ENCODE measurements at places on chromosomes 6 and 20.

GRCh38 chr20:4113615-4114603 lies 98.6 kb upstream of the RNF24 start:
- DNase-seq, result no peak

DNA sequence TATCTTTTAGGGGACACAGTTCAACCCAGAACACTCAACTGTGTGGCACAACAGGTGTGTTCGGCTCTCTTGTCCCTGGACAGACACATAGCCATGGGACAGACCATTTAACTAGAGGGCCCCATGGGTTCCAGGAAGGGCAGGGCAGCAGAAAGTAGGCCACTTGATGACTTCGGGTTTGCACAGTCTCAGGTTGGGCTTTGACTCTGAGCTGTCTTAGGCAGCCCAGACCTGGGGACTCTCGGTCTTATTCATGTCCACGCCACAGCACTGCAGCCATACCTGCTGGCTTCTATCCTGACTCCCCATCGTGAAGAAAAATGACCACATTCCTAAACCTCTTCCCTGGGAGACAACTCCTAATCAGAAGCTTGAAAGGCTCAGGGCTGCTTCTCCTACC lies 146.1 kb upstream of the AKAP12 start:
- no peak for DNase-seq

GRCh38 chr6:119671105-119671504 lies 321.5 kb upstream of the MAN1A1 start:
- no peak for DNase-seq

- peak; percentile 78 for DNase-seq
Observed at GRCh38 chr6:35688605-35689322, at the start of gene FKBP5. FKBP5 (minus strand) TSS chr6:35688915; CDS start chr6:35642824, 46,091 bp downstream.

DNA sequence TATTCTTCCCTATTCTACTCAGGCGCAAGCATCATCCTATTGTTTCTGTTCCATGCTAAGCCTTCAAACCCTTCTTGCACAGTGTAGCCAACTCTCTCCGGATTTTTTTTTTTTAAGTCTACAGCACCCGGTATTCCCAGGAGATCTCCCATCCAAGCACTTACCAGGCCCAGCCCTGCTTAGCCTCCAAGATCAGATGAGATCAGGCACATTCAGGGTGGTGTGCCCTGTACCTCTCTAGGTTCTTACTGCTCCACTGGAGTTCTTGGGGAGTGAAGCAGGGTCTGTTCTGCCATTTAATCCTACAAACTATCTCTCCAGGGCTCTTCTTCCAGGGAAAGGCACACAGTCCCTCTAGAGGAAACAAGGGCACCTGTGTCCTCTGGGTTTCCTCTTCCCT lies 14.9 kb upstream of the NUP153 start:
- DNase-seq, result peak; percentile 35

DNA sequence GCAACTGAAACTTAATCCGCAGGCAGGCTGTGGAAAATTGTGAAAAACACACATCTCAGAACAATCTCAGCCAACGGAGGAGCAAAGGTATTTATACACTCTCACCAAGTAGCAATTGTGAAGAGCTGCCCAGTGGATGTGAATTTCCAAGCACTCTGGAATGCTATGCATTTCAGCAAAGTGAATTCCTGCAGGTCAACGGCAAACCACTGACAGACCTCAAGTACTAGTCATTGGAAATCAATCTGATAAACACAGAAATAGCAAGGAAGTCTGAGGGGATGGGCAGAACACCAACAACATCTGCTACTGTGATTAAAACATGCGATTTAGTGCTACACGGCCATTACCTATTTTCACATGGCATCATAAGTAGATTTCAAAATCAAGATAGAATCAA lies 429.1 kb downstream of the HTR1B start:
- DNase-seq, result no peak

GRCh38 chr6:143578054-143578453 lies 66.5 kb upstream of the FUCA2 start:
- peak; percentile 1 for DNase-seq

- no peak for DNase-seq
Observed at GRCh38 chr6:34489207-34489805, 23.4 kb downstream of the PACSIN1 start.

- DNase-seq, result no peak
Observed at GRCh38 chr6:131995917-131996316, 44.7 kb upstream of the CCN2 start.

DNA sequence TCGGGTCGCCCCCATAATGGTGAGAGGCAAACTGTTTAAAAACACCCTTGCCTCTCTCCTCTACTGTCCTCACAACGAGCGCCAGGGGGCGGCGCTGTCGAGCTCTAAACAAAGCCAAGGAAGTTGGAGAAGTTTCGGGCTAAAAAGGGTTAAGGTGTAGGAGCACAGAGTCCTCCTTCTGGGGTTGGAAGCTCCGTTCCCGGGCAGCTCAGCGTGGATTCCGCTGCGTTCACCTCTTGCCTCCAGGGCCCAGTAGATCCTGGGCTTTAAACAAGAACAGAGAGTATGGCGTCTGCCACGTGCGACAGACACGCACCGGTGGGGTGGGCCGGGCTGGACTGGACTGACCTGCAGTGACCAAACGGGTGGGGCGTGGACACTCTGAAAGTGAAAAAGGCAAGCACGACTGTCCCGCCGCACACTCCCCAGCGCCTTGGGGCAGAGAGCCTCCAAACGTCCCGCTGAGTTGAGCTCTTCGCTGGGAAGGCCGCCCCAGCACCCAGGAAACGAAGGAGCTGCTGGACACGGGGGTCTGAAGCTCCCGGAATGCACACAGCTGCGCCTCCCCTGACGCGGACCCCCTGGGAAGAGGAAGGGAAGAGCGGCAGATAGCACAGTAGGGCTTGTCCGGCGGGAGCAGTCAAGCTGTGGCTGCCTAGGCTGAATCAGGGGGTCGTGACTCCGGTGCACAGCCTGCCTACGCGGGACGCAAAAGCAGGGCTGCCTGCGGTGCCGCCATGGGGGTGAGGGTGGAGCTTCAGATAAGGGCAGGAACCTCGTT lies 1.6 kb upstream of the THBD start:
- no peak for DNase-seq

DNA sequence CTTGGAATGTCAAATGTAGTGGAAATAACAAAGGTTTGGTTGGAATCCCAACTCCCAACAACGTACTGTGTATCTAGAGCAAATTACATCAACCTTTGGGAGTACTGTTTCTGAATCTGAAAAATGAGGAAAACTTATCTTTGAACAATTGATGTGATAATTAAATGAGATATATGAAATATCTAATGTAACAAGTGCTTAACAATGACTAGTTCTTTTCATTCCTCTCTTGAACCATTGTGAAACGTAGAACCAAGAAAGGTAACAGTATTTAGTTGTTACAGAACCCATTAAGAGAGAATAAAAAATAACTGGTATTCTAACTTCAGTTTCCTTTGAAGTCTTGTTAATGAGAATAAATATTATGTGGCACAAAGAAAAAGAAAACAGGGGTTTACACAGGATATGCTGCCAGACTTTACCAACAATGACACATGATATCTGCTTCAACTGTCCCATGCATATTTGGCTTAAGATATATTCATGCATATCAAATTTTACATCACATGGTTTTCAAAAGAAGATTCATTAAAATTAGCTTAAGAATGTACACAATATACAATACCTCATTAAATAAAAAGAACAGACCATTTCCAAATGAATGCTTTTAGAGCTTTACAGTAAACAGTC lies 111.8 kb downstream of the ATG5 start:
- DNase-seq, result no peak

DNA sequence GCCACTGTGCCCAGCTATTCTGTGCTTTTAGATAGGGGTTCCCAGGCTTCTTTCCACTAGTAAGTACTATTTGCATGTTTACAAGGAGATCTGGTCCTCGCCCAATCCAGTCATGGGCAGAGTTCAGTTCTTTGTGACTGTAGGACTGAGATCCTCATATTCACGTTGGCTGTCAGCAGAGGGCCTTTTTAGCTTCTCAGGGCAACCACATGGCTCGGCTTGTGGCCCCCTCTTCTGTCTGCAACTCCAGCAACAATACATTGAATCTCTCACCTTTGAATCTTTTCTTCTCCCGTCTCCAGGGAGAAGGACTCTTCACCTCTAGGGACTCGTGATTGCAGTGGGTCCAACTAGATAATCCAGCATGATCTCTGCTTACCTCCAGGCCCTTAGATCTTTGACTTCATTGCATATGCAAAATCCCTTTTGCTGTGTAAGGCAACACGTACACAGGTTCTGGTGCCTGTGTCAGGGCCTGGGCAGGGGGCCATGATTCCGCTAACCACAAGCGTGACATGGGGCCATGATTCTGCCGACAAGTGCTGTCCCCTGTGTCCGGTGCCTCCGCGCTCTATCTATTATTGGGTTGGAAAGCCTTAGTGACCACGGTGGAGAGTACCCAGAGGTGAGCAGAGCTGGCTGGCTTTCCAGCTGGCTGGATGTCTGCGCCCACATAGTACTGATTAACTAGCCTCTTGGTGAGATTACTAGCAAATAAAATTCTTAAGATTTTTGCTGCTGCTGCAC lies 5.1 kb downstream of the CCR6 start:
- no peak for DNase-seq

GRCh38 chr20:23966298-23966697 lies 22.3 kb downstream of the GGTLC1 start:
- DNase-seq, result no peak

- no peak for DNase-seq
Observed at GRCh38 chr20:46076806-46077205, 13.0 kb downstream of the NCOA5 start.

DNA sequence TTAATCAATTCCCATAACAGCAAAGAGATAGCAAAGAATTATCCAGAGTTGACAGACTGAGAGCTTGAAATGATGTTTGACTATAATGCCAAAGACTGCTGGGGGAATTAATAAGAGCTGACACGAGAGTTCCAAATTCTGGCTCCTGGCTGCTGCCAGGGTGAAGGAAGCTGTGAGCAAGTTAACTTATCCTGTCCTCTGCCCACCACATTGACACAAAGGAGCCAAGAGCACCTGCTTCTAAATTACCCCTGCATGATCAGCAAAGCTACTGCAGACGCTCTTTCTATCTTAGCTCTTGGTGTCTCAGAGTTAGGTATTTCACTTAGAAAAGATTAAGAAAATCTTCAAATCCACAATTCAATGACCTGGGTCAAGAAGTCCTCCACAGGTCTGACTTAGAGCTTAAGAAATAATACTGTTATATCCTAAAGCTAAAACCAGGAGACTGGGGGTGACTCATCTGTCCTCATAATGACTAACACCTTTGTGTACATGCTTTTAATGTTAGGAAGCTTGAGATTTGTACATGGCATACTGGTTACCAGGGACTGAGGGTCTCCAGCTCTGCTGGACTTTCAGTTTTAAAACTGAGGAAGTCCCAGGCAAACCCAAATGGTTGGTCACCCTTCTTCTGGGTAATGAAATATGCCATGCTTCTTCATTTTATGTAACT lies 13.2 kb upstream of the FRK start:
- no peak for DNase-seq

GRCh38 chr6:148064406-148065134 lies 278.1 kb upstream of the SASH1 start:
- no peak for DNase-seq

- DNase-seq, result no peak
Observed at GRCh38 chr6:107538856-107539387, 49.0 kb downstream of the SOBP start.

DNA sequence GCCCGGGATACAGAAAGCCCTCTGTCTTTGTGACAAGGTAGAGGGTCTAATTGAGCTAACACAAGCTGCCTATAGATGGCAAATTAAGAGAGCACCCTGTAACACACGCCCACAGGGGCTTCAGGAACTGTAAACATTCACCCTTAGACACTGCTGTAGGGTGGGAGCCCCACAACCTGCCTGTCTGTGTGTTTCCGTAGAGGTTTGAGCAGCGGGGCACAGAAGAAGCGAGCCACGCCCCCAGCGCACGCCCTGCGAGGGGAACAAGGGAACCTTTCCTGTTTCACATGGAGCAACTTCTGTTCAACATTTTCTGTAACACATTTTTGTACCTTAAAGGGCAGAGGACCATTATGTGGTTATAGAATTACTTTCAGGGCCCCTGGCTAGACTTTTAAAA lies 231.7 kb upstream of the EXOC2 start:
- no peak for DNase-seq

GRCh38 chr20:29744071-29744470 lies 1513.4 kb upstream of the DEFB115 start:
- no peak for DNase-seq

GRCh38 chr6:156821707-156822106 lies 44.5 kb downstream of the ARID1B start:
- no peak for DNase-seq

DNA sequence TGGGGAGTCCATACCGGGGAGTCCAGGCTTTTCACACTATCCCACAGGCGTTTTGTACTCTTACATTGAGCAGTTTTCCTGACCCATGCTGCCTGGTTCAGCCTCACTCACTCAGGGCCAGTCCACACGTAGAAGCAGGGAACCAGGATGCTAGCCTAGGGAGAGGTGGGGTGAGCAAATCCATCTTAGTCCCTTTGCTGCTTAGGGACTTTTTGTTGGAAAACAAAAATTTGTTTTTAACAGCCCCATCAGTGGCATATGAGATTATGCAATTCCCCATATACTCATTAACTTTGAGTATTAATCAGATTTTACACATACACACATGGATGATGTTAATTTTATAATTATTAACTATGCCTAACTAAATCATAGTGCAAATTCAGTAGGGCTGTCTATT lies 84.2 kb downstream of the EZR start:
- no peak for DNase-seq

- no peak for DNase-seq
Observed at GRCh38 chr6:78489874-78490273, 377.5 kb upstream of the IRAK1BP1 start.

GRCh38 chr6:36491378-36491965 lies 48.7 kb downstream of the KCTD20 start:
- no peak for DNase-seq

DNA sequence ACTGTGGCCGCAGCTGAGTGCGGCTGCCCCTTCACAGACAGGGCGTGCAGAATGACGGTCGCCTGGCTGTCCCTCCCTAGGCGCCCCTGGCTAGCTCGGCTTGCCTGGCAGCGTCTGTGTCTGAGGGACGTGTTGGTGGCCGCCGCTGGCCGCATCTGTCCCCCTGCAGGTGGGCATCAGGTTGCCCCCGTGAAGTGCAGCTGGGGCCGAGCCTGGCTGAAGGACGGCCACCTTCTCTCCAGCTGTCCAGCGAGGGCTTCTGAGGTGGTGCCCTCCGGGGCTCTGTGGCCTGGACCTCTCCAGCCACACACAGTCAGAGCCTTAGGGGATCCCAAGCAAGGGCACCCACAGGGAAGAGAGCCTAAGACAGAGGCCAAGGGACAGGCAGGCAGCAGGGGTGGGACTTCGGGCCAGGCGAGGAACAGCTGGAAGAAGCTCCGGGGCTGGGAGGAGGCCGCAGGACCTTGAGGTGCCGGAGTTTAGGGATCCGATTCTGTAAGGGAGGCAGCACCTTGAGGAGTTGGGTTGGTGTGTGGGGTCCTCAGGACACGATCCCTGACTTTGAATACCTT lies 89.0 kb upstream of the EPB41L1 start:
- no peak for DNase-seq
